GF-D8 (cell line): ENCODE measurements at places on chromosomes 1 and 21.

- no peak for DNase-seq
Measured at GRCh38 chr1:46262508-46262907, 14.9 kb downstream of the RAD54L start.

GRCh38 chr1:39754026-39754570 lies 15.4 kb downstream of the PPIE start:
- DNase-seq: no peak

DNA sequence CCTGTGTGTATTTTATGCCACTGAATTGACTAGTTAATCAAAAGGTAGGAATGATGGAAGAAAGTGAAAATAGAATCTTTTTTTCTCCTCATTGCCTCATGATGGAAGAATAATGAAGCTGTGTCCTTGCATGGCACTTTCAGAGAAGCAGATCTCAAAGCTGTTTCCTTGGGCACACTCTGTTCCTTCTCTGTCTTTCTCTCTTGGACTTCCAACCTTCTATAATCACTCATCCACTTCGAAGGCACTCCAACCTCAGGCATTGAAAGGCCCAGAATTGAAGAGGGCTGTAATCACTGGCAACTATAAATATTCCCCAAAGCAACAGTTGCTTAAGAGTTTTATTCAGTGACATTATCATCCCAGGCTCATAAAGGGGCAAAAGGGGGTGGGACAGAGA lies 31.1 kb upstream of the DNASE2B start:
- no peak for DNase-seq

GRCh38 chr21:36692114-36692834 lies 6.6 kb upstream of the SIM2 start:
- no peak for DNase-seq

DNA sequence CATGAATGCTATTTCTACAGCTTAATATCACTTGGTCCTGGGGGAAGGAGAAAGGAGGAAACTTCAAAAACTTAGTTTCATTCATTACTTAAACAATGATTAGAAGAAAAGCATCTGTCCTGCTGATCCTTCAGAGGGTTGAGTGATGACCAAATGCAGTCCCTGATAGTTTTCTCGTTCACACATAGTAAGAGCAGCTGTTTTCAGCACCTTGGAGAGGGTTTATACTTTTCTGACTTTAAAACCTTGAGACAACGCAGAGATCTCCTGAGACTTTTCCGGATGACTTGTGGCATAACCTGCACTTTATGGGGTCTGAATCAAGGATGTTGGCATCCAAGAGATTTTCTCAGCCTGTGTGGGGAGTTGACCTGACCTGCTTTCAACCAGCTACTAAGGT lies 94.0 kb upstream of the KCND3 start:
- DNase-seq: no peak

- peak; percentile 54 for DNase-seq
Measured at GRCh38 chr1:53896635-53897229, 2.7 kb downstream of the DIO1 start.

GRCh38 chr1:218573925-218574324 lies 228.8 kb downstream of the TGFB2 start:
- no peak for DNase-seq

DNA sequence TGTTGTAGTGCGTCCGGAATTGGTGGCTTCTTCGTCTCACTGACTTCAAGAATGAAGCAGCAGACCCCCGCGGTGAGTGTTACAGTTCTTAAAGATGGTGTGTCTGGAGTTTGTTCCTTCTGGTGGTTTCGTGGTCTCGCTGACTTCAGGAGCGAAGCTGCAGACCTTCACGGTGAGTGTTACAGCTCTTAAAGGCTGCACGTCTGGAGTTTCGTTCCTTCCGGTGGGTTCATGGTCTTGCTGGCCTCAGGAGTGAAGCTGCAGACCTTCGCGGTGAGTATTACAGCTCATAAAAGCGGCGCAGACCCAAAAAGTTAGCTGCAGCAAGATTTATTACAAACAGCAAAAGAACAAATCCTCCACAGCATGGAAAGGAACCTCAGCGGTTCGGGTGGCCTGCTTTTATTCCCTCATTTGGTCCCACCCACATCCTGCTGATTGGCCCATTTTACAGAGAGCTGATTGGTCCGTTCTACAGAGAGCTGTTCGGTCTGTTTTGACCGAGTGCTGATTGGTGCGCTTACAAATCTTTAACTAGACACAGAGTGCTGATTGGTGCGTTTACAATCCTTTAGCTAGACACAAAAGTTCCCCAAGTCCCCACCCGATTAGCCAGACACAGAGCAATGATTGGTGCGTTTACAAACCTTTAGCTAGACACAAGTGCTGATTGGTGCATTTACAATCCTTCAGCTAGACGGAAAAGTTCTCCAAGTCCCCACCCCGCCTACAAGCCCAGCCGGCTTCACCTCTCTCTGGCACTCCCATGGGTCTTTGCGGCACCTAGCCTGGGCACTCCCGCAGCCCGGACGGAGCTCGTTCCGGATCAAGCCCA lies 49.6 kb upstream of the KRTAP19-8 start:
- no peak for DNase-seq

GRCh38 chr21:27024301-27024700 lies 57.4 kb upstream of the ADAMTS5 start:
- DNase-seq: no peak

GRCh38 chr1:223747838-223748335 lies 35.5 kb downstream of the CAPN2 start:
- no peak for DNase-seq

DNA sequence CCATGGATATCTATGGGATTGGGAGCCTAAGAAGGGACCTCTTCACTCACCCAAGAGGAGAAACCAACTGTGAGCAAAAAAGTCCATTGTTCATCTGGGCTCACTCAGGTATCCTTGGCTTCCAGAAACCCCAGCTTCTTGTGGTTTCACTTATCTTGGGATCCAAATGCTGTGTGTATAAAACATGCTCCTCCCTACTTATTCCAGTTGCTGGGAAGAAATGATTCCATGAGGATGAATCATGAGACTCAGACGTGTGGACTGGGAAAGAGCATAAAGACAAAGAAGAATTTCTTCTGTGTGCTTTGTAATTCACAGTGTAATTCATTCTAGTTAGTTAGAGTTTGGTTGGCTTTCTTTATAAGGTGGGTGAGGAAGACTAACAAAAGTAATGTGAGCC lies 283.7 kb downstream of the ZNF648 start:
- no peak for DNase-seq

DNA sequence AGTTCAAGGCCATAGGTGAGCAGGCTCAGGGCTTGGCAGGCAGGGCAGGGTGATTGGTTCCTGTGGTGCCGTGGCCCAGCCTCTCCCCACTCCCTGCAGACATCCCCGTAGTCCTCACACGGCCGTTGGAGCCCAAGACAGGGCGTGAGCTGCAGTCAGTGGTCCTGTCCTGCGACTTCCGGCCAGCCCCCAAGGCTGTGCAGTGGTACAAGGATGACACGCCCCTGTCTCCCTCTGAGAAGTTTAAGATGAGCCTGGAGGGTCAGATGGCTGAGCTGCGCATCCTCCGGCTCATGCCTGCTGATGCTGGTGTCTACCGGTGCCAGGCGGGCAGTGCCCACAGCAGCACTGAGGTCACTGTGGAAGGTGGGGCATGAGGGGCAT lies 71.9 kb downstream of the OBSCN start:
- no peak for DNase-seq

DNA sequence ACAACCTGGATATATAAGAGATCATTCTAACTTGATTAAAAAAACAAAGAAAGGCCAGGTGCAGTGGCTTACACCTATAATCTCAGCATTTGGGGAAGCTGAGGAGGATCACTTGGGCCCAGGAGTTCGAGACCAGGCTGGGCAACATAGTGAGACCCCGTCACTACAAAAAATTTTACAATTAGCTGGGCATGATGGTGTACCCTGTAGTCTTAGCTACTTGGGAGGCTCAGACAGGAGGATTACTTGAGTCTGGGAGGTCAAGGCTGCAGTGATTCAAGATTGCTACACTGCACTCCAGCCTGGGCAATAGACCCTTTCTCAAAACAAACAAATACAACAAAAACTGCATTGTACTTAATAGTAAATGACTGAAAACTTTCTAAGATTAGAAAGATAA lies 169.3 kb downstream of the SLC45A1 start:
- no peak for DNase-seq

DNA sequence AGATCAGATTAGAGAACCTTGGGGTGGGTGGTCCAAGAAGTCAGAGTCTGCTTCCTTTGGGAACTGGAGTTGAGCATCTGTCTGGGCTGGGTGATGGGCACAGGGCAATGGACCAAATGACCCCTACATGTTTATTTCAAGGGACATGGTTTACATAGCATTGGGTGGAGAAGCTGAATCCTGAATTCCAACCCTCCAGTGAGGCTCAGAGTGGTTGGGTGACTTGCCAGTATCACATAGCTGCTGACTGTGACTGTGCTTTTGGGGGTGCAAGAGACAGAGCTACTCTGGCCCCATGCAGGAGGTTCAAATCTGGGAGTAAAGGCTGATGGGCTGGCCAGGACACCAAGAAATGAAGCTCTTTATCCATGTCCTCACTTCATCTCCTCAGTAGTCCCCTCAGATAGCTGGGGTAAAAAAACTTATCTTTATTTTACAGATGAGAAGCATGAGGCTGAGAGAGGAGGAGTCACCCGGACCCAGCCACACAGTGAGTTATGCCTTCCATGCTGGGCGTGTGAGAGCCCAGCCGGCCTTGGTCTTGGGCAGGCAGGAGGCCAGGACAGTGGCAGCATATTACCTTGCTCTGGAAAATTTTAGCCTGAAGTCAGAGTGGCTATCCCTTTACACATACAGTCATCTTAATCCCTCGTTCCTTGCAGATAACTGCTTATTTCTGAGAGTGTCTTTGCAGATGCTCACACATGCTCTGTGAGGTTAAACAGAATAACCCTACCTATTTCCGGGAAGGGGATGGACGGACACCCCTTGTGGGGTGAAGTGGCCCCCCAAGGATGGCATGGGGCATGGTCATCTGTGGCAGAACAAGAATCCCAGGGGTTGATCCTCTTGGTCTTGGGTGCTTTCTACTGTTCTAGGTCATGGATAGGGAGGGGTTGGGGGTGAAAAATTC lies 2.8 kb upstream of the SERINC2 start:
- no peak for DNase-seq

DNA sequence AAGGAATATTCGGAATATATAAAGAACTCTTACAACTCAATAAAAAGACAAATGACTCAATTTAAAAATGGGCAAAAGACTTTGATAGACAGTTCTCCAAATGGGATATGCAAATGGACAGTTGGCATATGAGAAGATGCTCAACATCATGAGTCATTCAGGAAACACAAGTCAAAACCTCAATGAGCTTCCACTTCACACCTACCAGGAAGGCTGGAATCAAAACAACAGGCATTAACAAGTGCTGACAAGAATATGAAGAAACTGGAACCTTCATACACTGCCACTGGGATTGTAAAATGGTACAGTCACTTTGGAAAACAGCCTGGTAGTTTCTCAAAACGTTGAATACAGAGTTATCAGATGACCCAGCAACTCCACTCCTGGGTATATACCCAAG lies 17.2 kb downstream of the PGBD5 start:
- DNase-seq: no peak

- DNase-seq: no peak
Measured at GRCh38 chr1:8283058-8283884, 34.6 kb upstream of the SLC45A1 start.

DNA sequence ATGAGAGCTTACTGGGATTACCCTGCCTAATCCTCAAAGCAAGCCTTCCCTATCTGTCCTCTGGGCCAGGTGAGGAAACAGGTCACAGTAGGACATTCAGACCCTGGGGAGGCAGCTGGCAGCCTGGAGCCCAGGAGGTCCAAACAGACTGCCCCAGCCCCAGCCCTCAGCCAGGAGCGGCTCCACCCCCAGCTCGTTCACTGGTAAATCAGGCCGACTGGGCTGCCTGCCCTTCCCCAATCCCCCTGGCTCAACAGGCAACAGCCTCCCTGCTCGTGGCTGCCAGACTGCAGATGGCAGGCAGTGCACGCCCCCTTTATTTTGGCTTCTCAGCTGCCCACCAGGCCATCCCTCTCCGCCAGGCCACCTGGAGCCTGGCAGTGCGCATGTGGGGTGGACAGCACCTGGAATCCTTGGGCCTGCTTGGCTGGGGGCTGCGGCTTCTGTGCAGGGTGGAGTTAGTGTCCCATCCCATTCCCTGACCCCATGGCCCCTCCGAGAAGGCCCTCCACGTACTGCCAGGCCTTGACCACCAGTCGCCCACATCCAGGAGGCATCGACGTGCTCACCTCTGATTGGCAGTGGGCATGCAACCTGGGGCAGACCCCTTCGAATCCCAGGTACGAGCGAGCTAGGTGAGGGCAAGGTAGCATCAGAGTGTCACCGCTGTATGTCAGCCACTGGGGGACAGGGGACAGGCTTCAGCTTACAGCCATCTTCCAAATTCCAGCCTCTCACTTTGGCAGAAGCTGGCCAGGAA lies 11.2 kb upstream of the ZNF670 start:
- no peak for DNase-seq

GRCh38 chr1:6454856-6455751 lies 10.9 kb downstream of the TNFRSF25 start:
- DNase-seq: no peak

GRCh38 chr1:228144993-228145343 lies 4.8 kb upstream of the GJC2 start:
- no peak for DNase-seq

DNA sequence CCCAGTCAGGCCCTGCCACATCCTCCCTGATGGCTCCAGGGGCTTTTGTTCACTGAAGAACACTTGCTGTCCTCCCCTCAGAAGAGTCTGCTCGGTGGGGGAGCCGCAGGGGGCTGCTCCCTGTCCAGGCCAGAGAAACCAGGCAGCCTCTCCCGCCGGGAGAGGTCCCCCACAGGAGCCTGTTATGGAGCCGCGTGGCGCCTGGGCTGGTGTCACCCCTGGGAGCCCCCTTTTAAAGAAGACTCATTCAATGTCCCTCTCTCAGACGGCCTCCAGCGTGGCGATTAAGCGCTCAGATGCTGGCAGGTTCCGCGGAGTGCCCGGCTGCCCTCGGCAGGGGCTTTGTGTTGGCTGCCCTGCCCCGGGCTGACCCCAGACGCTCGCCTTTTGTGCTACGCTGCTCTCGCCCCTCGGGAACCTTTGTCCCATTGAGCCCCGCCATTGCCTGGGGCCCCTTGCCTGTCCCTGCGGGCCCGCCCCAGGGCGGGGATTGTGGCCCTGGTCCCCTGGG lies 43.1 kb downstream of the SKI start:
- DNase-seq: no peak

- no peak for DNase-seq
Measured at GRCh38 chr1:117663156-117663902, 57.5 kb downstream of the TENT5C start.

DNA sequence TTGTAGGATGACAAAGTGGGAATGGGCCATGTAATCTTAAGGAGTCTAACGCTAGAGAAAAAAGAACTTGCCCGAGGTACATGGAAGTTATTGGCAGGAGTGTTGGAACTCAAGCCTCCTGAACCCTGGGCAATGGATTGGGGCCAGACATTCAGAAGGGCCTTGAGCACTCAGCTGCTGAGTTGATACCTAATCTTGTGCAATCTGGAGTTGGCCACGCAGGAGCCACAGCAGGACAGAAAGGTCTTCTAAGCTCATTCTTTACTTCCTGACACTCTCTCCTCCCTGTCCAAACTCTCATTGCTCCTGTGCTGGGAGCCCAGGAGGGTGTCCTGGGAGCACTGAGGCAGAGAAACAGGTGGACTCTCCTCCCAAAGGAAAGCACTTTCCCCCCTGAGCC lies 25.1 kb upstream of the CSF1 start:
- no peak for DNase-seq
